Smooth muscle cell of bladder (primary cell): ENCODE measurements at places on chromosomes 2 and 18. TPM values are rescaled to one million over a fixed set of nuclear protein-coding genes. Genes with fewer than 3 reads are reported as not detected.

PIEZO2 gene
- total RNA-seq = 86.7 and 97.7 TPM in 2 replicates

MIB1 gene
- 42.8 and 55.6 TPM in 2 replicates for total RNA-seq

CSRNP3 gene
- 0.57 and 0.74 TPM in 2 replicates for total RNA-seq

DOK1 gene
- total RNA-seq = 21.9 and 27.9 TPM in 2 replicates

CRYGC gene
- total RNA-seq = not detected in 2 replicates

HMSD gene
- under 0.01 TPM in 2 replicates for total RNA-seq

TRIM54 gene
- 0.14 TPM in 1 of 2 replicates, not detected in the other for total RNA-seq

AMER3 gene
- not detected in 2 replicates for total RNA-seq

ASNSD1 gene
- total RNA-seq = 53.3 and 71.1 TPM in 2 replicates

PKDCC gene
- 58.7 and 68.1 TPM in 2 replicates for total RNA-seq

SP5 gene
- total RNA-seq = not detected in 2 replicates

COX5B gene
- 469 and 573 TPM in 2 replicates for total RNA-seq

TEX51 gene
- total RNA-seq = not detected in 2 replicates

IL18R1 gene
- total RNA-seq = 0.85 and 1.5 TPM in 2 replicates

DIPK1C gene
- total RNA-seq = not detected in 2 replicates

CERS6 gene
- total RNA-seq = 4.1 and 5.0 TPM in 2 replicates

ABCG8 gene
- total RNA-seq = not detected in 2 replicates

IFT172 gene
- 27.2 and 33.1 TPM in 2 replicates for total RNA-seq
